ENCODE measurements at places on chromosomes 16 and 17.
A peak's percentile ranks its signal among the peaks of the same experiment; 100 is the strongest.

DNA sequence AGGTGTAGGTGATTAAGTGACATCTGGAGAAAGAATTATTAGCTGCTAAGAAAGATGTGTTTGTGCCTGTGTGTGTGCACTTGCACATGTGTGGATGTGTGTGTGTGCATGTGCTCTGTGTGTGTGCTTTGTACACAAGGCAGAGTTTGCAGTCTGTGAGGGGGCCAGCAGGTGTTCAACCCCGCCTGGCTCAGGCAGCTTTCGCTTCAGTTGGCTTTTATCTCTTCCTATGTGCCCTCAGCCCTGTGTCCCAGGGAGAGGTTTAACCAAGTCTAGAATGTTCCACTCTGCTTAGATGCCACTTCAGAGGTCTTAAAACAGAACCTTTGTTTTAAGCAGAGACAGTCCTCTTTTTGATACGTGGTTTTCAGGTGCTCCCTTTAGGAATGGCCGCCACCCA lies 58.8 kb downstream of the CDH13 start:
- no peak for DNase-seq

- DNase-seq = peak; percentile 35
These were observed 2.5 kb upstream of the HS3ST3B1 start for GRCh38 chr17:14298221-14298946.

- peak; percentile 96 for DNase-seq
These were observed 10.1 kb upstream of the ERCC4 start for GRCh38 chr16:13909872-13910303.

GRCh38 chr16:54930869-54931119 lies 129 bp downstream of the IRX5 start:
- no peak for DNase-seq

GRCh38 chr17:35372846-35373533 lies 431 bp downstream of the SLFN11 start:
- no peak for DNase-seq

Data from astrocyte of the hippocampus (primary cell).